ENCODE measurements at places on chromosomes 4 and X. TPM values are rescaled to one million over a fixed set of nuclear protein-coding genes. Genes with fewer than 3 reads are reported as not detected.
A peak's percentile ranks its signal among the peaks of the same experiment; 100 is the strongest.

DNA sequence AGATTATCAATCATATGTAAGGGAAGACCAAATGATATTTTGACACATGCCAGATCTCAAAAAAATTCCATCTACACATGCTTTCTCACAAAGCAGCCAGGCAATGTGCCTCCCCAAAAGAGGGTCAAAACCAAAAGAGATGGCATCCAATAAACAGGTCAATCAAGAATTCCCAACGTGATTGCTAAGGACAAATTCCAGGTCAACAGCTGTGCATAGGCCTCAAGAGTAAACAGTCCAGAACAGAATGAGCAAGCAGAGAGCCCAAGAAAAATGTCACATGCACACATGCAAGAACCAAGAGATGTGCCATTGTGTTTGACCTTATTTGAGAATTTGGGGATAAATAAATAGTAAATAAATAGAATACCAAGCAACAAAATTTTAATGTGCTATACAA lies 136.7 kb downstream of the APBB2 start:
- no peak for DNase-seq

DNA sequence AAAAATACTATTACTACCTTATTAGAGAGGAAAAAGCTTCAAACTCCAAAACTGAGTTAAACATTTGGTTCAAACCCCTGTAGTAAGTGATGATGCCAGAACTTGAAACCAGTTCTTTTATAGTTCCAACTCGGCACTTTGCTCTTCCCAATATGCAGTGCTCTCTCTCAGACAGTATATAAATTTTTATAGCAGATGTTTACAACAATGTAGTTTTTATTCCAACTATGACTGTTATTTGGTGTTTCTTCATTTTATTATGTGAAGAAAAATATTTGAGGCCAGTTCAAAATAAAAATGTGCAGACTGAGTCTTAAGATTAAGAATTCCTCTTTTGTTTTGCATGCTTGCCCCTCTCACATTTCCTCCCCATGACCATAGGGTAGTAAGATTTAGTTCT lies 2.9 kb upstream of the PPP4R3C start:
- no peak for DNase-seq

GRCh38 chr4:154714339-154715040 lies 29.3 kb upstream of the LRAT start:
- DNase-seq = no peak

DNA sequence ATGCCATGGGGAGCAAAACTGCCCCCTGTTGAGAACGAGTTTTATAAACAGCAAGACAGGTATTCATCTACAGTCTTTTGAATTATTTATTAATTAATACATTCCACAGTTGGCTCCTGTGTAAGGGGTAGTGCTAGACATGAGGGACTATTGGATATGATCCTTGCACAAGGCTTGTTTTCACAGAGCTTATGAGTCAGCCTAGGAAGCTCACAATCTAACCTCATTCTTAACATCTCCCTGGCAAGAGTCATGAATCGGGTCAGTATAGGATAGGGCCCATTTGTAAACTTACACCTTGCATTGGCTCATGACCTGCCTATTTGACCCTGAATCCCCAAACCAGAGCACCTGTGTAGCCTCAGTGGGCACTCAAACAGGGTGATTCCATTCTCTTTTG lies 209.1 kb upstream of the HCCS start:
- DNase-seq = no peak

DNA sequence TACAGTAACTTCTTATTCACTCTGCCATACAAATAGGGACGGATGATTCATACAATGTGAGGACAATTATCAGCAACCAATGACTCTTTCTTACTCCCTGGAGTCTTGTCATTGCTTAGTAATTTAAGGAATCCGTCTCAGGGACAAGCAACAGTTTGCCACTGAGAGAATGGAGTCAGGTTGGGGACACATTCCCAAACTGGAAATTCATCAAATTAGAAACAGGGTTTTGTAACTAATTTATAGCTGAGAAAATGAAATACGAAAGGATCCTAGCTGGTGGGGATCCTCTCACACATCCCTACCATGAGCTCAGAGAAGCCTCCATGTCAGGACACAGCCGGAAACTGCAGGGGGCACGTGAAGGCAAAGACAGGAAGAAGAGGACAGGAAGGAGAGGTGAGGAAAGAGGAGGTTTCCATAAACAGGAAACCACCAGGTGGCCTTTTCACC lies 50.4 kb upstream of the KDR start:
- DNase-seq = peak; percentile 86

DNA sequence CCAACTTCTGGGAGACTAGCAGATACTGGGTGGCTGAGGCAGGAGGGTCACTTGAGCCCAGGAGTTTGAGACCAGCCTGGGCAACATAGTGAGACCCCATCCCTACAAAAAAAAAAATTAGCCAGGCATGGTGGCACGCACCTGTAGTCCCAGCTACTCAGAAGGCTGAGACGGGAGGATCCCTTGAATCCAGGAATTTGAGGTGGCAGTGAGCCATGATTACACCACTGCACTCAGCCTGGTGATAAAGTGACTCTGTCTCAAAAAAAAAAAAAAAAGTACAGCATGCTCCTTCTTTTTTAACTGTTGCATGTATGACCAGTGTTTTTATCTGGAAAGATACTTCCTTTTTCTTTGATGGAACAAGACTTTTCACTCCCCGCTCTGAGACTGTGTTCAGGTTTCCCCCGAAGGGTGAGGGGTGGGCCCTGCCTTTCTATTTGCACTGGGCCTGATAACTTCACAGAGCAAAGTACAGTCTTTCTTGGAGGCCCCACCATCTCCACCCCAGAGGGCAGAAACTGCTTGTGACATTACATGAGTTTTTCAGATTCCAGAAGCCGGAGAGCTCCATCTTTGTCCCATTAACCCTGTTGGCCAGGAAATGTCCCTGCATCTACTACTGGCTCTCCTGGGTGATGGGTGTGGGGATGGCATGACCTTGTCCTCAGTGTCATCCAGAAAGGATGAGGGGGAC lies 35.2 kb downstream of the NYX start:
- DNase-seq = no peak

DNA sequence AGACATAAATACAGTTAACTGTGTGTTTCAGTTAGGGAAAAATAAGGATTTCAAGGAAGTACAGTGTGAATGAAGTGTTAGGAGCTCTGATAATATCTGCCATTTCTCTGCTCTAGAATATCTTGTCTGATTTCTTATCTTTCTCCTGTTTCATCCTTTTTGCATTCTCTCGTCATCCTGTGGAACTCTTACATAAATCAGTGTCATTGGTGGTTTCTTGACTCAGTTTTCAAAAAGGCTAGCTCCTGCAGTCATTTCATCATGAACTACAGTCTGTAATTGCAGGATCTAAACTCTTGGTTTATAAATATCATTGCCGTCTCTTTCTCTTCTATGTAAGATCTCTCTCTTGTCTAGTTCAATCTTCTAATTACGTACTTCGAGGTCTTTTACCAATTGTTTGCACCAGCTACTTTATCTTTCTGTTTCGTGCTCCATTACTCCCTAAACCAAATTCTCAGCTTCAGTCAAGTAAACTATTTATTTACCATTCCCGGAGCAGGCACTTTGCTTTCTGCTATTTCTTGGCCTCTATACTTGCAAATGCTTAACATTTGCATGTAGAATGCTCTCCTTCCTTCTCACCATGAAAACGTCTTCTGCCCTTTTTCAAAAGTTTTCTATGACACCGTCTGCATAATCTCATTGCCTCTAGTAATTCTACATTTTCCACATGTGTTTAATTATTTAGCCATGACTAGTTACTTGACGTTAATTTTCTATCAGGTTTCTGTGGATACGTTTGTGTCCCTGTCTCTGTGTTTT lies 294.0 kb downstream of the TENM3 start:
- no peak for DNase-seq

GRCh38 chrX:43870011-43870410 lies 12.2 kb downstream of the MAOB start:
- no peak for DNase-seq

The CCDC158 gene
- total RNA-seq = not detected

Measured in A172 (cell line).